Activated naive CD4-positive, alpha-beta T cell treated with anti-CD3 and anti-CD28 coated beads for 36 hours (primary cell): ENCODE measurements at places on chromosomes 16 and 17. TPM values are rescaled to one million over a fixed set of nuclear protein-coding genes. Genes with fewer than 3 reads are reported as not detected.

DNA sequence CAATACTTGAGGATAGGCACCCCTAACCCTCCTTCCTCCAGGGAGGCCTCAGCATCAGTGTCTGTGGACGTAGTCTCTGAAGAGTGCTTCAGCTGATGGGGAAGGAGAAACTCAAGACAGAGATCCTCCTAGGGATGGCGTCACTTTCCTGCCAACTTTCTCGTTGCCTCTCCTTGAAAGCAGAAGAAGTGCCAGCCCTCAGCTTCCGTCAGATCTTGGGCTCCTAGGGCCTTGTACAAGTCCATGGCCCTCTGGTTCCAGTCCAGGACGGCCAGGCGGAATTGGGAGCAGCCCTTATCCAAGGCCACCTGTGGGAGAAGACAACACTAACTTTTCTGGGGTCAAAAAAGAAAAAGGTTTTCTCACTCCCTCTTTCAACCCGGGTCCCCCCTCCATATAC, 1.3 kb downstream of the SAT2 start:
- DNase-seq, result no peak

DNA sequence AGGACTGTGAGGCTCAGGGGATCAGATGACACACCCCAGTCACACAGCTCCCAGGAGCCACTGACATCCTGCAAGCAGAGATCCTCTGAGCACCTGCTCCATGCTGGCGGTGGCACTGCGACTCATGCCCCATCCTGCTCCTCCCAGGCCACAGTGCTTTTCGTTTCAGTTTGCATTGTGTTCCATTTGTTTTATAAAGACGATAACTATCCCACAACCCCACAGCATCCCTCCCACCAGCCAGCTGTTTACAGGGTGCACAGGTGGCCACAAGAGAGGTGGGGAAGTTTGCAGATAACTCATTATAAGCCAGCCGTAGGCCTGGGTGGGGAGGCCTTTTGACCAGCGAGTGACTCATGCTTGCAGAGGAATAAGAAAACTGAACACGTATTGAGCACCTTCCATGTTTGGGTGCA, 28.2 kb downstream of the BCO1 start:
- no peak for DNase-seq

DNA sequence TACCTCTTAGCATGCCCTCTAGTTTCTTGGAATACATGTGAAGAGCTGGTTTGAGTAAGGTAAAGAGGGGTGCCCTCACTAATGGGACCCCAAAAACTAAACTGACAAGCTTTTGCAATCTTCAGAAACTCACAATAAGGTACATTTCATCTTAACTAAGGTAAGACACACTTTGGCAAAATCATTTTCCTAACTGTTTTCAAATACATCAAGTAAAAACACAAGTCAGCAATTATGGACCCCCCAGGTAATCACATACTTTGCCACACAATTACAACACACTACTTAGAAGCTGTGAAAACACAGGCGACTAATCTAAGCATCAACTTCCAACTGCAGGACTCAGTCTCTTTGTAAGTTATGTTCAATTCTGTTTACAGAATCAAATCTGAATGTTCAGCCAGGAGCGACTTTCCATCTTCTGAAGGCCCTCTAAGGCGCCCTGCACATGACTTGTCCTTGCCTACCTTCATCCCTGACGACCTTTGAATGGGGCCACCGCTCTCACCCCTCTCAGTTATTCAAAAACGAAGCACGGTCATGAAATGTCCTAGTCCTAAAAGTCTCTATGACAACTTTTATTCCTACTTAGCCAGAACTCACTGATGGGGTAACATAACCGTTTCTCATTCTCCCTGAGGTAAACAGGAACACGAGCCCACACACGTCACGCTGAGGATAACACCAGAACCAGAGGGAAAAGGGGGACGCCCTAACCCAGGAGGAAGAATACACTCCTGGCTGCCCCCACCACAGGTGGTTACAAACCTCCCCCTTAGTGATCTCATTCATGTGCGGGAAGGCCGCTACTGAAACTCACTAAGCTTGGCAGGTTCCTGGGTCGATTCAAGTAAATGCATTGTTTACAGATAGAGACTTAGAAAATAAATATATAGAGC, 5.5 kb downstream of the CREBBP start:
- no peak for DNase-seq

TEX2 gene
- total RNA-seq, result 10.6 TPM

SLC35G3 gene
- total RNA-seq, result not detected

GRCh38 chr16:21222495-21223337, 10.8 kb upstream of the ANKS4B start:
- DNase-seq, result no peak

- no peak for DNase-seq
Observed at GRCh38 chr16:55663765-55664677, 8.2 kb downstream of the SLC6A2 start.

DNA sequence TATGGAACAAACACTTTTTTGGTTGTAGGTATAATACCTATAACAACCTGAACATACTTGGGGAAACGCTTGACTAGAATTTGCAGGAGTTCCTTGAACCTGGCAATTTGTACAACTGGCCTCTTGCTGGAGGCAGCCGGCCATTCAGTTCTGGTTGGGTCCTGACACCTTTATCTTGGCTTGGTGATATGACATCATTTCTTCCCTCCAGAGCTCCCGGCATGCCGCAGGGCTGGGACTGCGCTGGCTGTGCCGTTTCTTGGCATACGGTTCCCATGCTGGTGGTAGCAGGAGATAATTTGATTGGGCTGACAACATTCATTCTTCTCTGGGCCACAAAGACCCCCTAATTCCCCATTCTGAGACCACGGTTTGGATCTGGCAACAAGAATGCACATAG, 87.5 kb downstream of the ASIC2 start:
- DNase-seq, result no peak

DNA sequence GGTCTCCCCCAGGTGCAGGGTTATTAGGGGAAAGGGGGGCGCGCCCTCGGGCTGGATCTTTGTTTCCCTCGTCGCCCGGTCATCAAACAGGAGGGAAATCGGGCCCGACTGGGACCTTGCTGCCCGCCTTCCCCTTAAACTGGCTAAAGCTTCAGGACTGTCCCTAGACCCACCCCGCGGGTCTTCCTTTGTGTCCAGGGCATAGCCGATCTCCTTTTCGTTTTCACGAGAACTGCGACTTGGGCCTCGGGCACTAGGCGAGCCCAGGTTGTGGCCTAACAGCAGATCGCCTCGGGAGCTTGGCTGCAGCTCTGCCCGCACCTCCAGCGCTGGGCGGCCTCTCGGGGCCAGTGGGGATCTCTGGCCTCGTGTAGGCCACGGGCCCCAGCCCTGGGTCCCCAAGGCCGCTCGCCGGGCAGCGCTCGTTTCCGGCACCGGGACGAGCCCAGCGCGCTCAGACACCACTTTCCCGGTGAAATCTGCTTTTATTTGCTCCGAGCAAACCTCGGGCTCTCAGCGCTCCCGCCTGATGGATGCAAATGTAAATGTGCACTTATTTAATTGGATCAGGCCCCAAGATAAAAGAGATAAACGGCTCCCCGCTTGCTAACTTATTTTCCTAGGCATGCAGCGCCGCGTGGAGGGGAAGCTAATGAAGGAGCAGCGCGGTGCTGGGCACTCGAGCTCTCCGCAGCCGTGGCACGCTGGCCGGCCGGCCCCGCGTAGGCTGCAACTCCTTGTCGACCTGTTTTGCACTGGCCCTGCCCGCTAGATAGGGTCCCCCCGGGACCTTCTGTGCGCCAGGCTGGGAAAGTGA, 7.8 kb downstream of the IRX5 start:
- no peak for DNase-seq

- DNase-seq, result no peak
Observed at GRCh38 chr16:20289571-20289970, 37.7 kb downstream of the GP2 start.
